ENCODE measurements at places on chromosomes 2 and 18.

GRCh38 chr2:158668001-158668765 is 126.9 kb upstream of the DAPL1 start:
- no peak for DNase-seq

DNA sequence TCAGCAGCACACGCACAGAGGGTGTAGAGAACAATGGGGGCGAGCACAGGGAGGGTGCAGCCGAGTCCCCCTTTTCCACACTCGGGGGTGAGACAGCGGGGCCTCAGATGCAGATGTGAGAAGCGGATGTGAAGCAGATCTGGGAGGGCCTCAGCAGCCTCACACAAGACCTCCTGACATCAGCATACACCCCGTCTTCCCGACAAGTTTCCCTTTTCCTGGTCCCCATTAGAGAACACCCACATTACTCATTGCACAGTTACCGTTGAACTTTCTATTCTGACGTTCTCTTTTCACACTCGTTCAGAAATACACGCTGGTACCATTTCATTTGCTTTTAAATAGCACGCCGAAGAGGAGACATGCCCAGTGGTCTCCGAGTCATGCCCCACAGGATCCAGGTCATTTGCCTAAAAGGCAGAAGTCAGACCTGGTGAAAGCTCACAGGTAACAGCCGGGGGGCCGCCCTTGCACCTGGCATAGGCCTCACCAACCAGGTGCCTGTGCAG is 129.5 kb upstream of the ID2 start:
- no peak for DNase-seq

DNA sequence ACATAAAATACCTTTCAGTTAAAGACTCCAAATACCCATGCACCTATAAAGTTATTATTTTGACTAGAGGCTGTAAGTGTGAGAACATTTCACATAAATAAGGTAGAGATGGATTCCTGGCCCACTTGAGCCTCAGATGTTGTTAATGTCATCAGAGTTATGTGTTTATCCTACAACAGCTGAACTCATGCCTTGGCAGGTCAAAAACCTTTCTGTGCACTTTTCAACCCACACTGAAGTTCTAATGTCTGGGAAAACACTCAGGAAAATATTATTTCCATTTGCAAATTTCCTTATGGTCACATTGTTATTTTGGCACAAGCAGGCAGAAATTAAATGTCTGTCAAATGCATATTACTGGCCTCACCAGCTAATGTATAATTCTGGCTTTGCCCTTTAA is 209.2 kb downstream of the LNPK start:
- DNase-seq = no peak

DNA sequence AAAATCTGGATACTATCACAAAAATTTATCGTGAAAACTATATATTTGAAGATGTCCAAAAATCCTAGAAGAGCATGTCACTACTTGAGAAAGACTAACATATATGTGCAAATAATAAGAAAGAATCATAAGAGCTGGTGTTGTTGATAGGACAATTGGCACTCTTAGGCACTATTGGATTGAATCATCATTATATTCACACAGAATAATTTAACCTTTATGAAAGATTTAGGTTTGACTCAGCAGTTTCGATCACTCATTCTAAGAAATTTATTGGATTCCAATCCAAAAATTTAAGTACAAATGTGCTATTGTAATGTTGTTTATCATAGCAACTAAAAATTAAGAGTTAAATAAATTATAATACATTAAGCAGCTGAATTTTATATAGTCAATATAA is 503.6 kb downstream of the SPAG16 start:
- no peak for DNase-seq

DNA sequence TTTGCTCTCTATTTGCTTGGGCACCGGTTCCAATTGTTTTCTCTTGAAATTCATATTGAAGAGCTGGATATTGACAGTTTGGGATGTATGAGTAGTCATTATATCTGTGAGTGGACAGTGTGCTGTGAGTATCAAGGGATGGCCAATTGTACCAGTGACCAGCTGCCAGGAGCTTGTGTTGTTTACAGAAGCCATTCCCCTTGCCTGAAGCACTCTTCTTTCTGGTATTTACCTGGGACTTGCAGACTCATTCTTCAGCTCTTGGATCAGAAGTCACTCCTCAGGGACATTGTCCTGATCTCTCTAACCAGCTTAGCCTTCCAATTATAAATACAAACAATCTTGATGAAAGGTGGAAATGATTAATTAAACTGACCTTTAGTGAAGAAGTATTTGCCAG is 438.3 kb upstream of the LRATD1 start:
- no peak for DNase-seq

GRCh38 chr2:35391736-35392442 is 963.7 kb upstream of the CRIM1 start:
- no peak for DNase-seq

Measured in esophagus squamous epithelium (tissue), 5 donors.